ENCODE measurements at places on chromosomes 16 and 17.

GRCh38 chr17:64263000-64263766, at the start of gene TEX2:
TEX2 (minus strand) TSS chr17:64263260; CDS start chr17:64214217, 49,043 bp downstream.
- no peak for DNase-seq

GRCh38 chr16:51326131-51326856, 175.2 kb upstream of the SALL1 start:
- peak; percentile 59 for DNase-seq

- peak; percentile 18 for DNase-seq
These were observed 241.9 kb downstream of the SLC39A11 start for GRCh38 chr17:72850410-72851118.

- no peak for DNase-seq
These were observed 77.0 kb upstream of the HSBP1 start for GRCh38 chr16:83730812-83731211.

DNA sequence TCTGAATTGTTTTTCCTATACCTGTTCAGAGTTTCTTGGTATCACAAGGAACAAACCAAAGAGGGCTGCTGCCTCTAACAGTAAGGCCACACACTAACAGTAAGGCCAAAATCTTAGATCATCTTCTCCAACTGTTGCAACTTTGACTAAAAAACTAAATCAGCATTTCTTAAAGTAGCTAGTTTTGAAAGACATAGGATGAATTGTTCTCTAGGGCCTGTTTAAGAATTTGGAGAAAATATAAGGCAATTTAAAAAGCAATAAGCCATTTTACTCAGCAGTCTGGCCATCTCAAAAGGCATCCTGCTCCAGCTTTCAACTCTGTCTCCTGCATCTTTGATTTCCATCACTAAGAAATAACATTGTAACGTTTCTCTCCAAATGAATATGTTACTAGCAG, 105.0 kb upstream of the MON1B start:
- DNase-seq: no peak

DNA sequence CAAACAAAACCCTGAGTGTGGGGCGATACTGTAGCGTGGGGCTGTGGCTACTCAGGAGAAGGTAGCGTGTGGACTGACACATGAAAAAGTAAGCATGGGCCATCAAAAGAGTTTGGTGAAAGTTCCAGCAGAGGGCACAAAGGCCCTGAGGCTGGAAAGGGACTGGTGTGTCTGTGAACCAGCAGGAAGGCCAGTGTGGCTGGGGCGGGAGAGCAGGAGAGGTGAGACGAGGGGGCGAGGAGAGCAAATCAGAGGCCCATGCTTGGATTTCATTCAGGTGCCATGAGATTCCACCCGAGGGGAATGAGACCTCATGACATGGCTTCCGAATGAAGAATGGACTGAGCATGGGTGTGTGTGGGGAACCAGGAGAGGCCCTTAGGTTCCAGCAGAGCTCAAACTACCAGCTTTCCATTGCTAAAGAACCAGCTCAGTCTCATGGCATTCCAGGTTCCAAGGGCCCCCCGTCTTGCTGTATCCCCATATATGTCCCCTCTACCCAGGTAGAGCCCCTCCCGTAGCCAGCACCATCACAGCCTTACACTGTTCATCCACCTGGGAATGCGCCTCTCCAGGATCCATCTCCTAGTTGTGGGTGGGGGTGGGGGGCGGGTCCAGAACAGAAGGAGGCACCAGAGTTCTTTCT, 31.1 kb downstream of the TRPV2 start:
- DNase-seq: no peak

DNA sequence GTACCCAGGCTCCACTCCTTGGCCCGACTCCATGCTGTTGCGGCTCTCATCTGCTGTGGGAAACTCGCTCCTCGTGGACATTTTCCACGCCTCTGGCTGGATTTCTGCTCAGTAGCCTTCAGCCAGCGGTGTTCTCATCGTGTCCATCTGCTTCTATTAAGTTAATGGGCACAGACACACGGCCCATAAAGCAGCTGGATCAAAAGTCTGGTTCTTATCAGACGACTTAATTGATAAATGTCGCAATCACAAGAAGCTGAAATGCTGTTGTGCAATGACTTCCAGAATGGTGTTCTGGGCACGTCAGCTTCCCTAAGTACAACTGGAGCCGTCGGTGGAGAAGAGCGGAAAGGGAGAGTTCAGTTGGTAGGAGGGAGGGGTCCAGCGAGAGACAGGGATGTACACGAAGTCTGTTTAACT, 211.7 kb upstream of the CHMP6 start:
- no peak for DNase-seq

DNA sequence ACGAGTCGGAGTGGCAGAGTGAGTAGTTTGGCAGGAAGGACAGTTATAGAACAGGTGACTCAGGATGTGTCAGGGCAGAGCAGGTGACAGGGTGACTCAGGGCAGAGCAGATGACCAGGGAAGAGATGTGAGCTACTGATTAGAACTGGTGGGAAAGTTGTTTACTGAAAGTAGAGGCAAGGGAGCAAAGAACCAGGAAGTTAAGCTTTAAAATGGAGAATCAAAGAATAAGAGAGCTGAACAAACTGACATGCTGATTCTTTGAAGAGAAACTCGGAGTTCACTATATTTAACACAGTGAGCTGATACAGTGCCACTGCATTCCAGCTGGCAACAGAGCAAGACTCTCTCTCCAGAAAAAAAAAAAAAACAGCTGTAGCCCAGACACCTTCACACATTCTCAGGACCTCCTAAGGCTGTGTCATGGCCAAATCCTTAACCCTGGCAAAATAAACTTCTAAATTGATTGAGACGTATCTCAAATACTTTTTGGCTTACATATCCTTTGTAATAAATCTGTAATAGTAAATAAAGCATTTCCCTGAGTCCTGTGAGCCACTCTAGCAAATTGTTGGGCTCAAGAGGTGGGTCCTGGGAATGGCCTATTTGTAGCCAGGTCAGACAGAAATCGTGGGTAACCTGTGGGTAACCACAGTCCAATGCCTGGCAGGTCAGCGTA, 12.3 kb upstream of the UBE2I start:
- DNase-seq: no peak

- DNase-seq: no peak
These were observed 30.4 kb upstream of the FBXW10B start for GRCh38 chr17:15649861-15650421.

DNA sequence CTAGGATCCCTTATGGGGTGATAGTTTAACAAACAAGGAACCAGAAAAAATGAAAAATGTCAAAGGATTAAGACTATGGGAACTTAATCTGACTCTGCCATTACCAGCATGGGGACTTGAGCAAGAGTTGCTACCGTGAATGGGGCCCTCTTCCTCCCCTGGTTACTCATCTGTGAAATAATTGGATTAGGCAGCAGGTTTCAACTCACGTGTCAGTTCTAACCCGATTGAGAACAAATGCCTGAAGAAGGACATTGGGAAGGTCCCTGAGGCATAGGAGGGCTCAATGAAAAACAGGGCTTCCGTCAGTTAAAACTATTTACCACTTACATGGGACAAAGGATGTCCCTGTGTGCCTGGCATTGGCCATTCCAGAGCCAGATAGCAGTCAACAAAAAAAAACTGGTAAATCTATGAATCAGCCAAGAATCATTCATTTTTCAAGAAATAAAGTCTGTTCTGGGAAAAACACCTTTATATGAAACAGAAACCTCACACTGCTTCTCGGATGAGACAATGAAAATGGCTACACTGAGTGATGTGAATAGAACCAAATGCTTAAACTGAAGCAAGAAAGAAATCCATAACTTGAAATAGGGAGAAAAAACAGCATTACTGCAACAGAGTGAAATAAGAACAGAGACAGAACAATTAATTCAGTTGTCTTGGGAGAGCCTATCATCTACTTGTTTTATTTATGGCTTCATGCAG, 104.3 kb downstream of the ADAMTS18 start:
- no peak for DNase-seq

DNA sequence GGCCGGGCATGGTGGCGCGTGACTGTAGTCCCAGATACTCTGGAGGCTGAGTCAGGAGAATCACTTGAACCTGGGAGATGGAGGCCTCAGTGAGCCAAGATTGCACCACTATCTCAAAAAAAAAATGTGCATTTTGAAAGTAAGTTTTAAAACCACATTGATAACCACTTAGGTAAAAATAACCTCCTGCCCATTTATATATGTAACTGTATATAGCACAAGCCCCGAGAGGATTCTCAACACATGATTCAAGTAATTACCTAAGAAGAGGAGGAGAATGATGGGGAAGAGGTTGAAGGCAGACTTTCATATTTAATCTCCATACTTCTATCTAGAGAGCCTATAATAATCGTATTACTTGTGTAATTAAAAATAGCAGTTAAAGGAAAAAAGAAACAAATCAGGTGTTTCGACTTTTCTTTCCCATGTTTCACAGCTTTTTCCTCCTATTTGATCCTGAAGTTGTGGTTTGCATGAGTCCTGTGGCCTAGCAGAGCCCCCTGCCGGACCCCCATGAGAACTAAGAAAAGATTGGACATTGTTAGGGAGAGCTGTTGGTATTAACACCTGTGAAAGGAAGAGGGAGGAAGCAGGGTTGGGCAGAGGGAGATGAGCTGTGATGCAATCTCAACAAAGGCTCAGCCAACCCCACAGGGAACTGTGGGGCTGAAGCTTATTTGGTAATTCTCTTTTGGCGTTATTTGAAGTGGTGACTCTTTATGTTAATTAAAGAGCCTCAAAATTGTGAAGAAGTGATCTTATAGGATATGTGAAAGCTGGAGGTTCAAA, 22.1 kb downstream of the PMFBP1 start:
- DNase-seq: no peak

DNA sequence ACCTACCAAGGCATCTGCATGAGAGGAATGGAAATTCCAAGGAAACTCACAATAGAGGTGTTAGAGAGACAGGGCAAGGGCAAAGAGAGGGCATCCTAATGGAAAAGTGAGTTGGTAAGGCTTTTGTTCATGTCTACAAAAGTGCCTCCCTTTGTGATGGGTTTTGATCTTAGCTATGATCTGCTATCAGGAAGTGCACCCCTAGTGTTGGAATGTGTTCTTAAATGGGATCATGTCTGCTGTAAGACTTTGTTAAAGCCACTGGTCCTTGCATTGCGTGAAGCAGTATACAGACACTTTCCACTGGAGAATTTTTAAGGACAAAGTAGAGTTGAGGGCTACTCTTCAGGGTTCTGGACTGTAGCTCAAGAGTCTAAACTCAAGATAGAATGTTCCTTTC, 92.0 kb downstream of the MAP2K6 start:
- DNase-seq: no peak

- DNase-seq: no peak
These were observed 18.8 kb downstream of the GSE1 start for GRCh38 chr16:85631802-85632393.

GRCh38 chr17:16942141-16943031, 29.5 kb downstream of the TNFRSF13B start:
- no peak for DNase-seq

GRCh38 chr17:72388765-72389473, 268.1 kb downstream of the SOX9 start:
- DNase-seq: no peak

GRCh38 chr16:56275076-56275475, 83.8 kb downstream of the GNAO1 start:
- DNase-seq: no peak

DNA sequence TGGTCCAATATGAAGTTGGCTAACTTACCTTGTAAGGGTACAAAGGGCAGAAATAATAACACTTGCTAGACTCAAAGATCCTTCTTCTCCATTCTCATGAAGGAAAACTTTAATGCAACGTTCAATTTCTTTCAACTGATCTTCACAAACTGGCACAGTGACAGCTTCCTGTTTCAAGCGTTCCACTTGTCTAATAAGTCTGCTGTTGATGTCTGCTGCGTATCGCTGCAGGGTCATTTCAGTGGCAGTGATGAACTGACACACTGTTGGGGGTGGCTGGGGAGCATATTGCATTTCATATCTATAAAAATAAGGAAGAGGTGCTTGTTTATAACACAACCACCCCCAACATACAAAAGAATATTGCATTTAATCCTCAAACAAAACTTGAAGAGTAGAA, 33.5 kb upstream of the ARL6IP1 start:
- no peak for DNase-seq

DNA sequence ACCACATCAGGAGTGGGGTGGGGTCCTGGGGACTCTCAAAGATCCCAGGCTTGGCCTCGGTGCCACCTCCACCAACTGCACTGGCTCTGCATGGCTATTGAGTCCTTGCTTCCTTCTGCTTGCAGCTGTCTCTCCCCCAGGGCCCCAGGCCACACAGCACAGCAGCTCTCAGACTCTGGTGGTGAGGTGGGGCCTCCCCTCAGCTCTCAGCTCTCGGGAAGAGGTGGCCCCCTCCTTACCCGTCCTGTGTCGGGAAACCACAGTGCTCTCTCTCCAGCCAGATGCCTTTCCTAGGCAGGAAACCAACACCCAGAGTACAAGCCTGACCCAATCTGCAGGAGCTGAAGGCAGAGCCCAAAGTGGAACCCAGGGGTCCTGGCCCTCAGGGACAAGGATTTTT, 18.5 kb downstream of the SRCIN1 start:
- DNase-seq: no peak

- no peak for DNase-seq
These were observed 178.0 kb downstream of the PARN start for GRCh38 chr16:14452066-14452465.

DNA sequence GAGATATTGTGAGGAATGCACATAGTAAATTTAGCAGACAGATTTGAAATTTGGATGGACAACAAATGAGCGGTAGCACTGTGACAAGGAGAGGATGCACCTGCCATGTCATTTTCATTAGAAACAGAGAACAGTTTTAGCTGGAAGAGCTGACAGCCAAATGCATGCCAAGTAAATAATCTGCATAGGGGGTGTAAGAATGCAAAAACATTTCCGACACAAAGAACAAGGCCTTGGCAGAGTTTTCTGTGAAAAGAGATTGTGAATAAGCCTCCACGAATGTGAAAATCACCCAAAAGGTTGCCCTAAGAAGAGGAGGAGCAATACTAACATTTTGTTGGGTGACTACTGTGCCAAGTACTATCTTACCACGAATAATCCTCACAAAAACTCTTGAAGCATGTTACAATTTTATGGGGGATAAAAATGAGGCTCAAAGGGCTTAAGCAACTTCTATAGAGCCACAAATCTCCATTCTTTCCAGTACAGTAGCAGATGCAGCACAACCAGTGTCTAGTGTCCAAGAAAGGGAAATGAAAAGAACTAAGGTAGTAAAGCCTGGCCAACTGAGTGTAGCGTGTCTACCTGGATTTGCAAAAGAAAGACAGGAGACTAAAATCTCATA, 28.3 kb downstream of the TMEM100 start:
- DNase-seq: no peak

- no peak for DNase-seq
These were observed 11.4 kb downstream of the SF3B3 start for GRCh38 chr16:70534971-70535370.

DNA sequence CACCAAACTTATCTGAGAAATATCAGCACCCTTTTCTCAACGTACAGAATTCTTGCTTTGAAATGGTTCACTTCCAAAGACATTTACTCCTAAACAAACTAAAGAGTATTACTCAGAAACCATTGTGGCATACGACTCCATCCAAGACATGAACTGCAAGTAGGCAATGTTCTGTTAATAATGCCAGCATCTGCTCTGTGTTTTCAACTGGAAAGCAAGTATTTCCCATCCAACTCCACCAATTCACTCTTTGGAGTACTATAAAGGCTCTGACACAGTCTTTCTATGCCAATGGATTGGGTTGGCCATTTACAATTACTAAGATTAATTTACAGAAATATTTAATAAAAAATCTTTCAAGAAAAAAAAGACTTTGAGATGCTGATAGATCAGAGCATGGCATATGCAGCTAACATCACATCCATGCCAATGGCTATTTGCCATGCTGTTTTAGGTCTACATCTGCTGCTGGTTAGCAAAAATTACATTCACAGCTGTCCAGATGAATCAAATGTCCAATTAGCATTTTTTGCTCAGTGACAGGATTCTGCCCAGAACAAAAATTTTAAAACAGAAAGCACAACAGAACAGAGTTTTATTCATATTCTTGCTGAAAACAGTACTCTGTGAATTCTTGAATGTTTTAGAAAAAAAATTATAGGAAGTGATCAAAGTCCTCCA, 65.9 kb upstream of the HLF start:
- no peak for DNase-seq

Measured in non-pigmented ciliary epithelial cell (primary cell).